SK-N-SH (cell line): ENCODE measurements at places on chromosomes 11 and 22.
A peak's percentile ranks its signal among the peaks of the same experiment; 100 is the strongest.

DNA sequence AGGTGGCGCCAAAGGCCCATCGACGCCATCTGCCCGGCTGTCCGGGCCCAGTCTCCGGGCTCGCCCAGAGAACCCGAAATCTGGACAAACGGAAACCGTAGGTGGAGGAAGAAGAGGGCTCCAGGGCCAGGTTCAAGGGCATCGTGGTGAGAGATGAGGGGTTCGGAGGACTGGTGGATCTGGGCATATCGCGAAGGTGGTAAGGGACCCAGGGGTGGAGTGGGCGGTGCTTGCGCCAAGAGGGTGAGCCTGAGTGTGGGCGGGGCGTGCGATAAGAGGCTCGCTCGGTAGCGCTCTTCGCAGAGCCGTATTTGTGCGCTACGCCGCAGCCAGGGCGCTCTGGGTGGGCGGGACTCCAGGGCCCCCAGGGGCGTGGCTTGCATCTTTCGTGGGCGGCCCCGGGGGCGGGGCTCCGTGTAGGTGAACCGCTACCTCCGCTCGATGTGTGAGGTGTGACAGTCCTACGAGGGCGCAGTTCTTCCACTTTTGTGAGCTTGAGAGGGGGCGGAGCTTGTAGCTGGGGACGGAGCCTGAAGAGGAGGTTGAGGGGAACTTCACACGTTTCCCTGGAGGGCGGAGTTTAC, 4.8 kb downstream of the CD248 start:
- peak; percentile 88 for DNase-seq

- DNase-seq, result no peak
Measured at GRCh38 chr11:130209954-130210854, 50.6 kb downstream of the ST14 start.

DNA sequence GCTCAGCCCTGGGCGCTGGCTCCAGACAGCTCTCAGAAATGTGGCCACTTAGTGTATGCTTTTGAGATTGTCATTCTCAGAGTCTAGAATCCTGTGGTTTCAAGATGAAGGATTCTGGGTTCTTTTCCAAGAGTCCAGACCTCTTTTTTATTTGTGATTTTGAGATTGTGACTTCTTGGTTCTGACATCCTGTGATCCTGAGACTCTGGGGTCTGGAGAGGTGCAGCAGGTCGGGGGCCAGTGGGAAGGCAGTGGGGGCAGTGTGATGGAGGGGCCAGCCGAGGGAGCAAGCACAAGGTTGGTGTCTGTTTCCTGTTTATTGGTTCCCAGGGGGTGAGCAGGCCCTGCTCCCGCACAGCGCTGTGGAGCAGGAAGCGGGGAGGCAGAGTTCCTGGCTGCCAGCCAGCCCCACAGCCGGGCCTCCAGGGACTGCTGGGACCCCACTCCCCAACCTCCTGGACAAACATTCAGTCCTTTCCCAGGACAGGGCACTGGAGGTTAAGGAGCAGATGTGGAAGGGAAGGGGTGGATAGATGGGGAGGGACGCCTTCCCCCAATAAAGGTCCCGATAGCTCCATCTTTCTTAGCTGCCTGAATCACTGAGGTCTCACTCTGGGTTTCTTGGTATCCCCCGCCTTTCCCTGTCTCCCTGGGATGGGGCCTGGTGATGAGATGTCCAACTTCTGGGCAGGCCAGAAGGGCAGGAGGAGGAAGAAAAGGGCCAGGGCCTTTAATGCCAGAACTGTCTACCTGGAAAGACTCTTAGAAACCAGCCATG, 13.7 kb downstream of the ARHGEF17 start:
- peak; percentile 89 for DNase-seq

DNA sequence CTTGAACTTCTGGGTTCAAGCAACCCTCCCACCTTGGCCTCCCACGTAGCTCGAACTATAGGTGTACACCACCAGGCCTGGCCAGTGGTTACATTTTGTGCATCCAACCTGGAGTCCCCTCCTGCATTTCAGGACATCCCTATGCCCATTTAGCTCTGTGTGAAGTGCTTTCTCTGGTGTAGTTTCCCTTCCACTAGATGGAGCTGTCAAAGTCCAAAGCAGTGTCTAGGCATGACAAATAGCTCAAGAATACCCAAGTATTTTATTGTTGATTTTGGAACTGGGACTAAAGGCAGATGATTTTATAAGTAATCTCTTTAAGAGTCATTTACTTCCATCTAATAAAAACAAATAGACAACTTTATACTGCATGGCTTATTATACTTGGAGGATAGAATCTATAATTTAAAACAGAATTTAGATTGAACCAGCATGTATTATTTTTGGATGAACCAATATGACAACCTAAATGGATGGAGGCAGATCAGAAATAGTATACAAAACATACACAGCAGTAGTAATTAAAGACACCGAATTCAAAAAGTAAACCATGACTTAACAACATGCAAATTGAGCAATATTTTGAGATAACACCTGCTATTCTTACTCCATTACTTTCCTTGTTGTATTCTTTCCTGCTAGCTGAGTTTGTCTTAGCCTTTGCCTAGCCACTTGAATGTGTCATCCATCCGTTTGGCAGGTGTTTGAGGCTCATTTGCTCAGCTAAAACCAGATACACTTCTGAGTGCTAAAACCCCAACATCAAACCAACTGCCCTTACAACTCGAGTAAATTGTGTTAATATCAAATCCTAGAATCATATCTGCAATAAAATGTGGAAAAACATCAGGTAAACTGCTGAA, 37.7 kb downstream of the EIF4ENIF1 start:
- peak; percentile 27 for DNase-seq
